ENCODE measurements at places on chromosomes 13 and 19.

GRCh38 chr13:86377451-86377850 is 578.2 kb upstream of the SLITRK6 start:
- DNase-seq = no peak

GRCh38 chr13:23445794-23446193 is 12.3 kb upstream of the SACS start:
- no peak for DNase-seq

GRCh38 chr19:41484822-41485221 is 41.9 kb downstream of the ERICH4 start:
- no peak for DNase-seq

GRCh38 chr13:45575146-45575829 is 40.3 kb downstream of the ERICH6B start:
- DNase-seq = no peak

GRCh38 chr13:46404733-46405100 is 17.7 kb upstream of the RUBCNL start:
- no peak for DNase-seq

GRCh38 chr13:105334211-105334610 is 1201.3 kb downstream of the EFNB2 start:
- no peak for DNase-seq

DNA sequence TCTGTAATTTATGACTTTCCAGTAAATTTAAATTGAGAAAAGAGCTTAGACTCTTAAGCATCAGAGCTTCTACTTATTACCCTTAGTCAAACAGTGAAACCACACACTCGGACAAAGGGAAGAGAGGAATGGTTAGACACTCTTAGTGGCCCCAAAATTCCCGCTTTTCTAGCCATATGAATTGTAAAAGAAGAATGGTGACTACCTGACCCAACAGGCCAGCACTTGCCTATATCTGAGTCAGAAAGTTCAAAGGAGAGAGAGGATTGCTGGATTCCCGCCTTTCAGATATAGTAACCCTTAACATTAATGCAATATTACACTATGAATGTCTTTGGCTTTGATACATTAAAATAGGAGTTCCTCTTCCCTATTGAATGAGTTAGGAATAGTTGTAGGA is 317.3 kb downstream of the PCDH17 start:
- no peak for DNase-seq

DNA sequence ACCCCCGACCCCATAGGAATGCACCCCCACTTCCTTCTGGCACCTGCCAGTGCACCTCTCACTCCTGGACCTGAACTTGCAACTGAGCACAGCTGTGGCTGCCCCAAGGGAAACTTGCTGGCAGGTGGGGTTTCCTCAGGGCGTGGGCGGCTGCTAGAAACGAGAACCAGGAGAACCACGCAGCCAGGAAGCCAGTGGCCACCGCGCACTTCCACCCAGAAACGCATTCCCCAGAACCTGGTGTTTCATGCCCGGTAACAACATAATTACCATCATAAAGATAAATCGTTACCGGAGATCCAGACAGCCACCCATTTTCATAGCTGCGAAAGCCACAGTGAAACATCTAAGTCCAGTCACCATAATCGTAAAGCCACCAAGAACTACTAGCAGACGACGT is 75.2 kb upstream of the C13orf46 start:
- peak; percentile 30 for DNase-seq

DNA sequence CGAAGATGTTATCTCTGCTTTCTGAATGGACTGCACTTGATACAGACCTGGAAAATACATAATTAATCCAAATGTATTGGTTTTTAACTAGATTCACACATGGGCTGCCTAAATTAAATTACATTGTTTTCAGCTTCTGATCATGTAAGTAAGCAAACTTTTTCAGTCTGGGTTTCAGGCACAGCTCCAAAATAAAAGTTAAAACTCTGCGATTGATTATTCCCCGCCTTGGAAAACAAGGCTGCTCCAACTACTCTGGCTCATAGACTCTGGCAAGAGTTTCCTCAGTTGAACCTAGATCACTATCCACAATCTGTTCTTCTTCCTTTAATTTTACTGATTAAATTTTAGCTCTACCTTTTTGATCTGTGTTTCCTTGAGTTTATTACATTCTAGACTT is 526.0 kb upstream of the SPRY2 start:
- no peak for DNase-seq

- DNase-seq = no peak
Measured at GRCh38 chr13:112619730-112620631, 32.0 kb upstream of the TUBGCP3 start.
